ENCODE measurements at places on chromosomes 13 and 19.

GRCh38 chr13:78121459-78122348 lies 203.1 kb upstream of the EDNRB start:
- no peak for DNase-seq

DNA sequence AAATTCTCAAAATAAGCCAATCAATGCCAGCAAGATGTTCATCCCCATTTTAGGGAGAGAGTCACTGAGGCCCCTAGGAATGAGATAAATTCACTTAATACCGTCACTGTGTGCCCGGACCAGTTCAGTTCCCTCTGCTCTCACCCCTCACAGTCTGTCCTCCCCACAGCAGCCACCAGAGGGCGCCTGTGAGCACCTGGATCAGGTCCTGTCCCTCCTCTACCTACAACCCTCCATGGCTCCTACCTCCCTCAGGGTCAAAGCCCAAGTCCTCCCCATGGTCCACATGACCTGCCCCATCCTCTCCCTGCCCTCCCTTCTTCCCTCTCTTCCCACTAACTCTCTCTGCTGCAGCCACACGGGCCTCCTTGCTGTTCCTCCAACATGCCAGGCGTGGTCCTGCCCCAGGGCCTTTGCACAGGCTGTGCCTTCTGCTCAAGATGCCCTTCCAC lies 42.0 kb upstream of the NFIC start:
- no peak for DNase-seq

DNA sequence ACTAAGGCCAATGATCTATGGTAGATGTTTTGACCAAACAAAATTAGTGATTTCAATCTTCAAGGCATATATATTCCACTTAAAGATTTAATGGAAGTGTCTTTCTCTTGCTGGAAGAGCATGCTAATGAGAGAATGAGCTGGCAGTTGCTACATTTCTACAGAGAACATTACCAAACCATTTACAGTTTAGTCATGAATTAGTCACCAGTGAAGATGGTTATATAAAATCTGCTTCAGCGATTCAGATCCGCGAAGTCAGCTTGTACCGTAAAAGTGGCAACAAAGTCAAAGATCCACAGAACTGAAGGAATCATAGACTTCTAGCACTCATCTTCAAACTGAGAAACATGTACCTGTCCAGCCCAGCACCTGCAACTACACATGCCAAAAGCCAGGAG lies 156.3 kb downstream of the SLITRK5 start:
- no peak for DNase-seq

DNA sequence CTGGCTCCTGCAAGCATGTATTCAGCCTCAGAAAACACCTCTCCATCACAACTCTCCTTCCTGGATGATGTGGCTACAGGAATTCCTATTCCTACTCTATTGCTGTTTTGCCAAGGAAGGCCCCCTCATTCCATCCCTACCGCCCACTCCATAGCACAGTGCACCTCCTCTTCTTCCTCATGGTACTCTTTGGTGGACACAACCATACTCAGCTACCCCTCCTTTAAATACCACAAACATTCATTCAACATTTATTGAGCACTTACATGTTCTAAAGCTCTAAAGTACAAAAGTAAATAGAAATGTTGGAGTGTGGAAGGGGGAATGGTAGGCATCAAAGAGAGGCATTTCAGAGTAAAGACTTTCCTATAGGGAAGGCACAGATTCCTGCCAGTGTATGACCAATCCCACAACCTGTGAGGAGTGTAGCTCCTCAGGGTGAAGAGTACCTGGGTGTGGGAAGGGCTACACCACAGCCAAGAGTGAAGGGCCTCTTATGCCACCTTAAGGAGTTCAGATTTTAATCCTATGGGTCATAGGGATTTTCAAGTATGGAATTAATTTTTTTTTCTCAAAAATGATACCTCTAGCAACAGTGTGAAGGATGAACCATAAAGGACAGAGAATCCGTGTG lies 42.5 kb downstream of the STARD13 start:
- DNase-seq = no peak

DNA sequence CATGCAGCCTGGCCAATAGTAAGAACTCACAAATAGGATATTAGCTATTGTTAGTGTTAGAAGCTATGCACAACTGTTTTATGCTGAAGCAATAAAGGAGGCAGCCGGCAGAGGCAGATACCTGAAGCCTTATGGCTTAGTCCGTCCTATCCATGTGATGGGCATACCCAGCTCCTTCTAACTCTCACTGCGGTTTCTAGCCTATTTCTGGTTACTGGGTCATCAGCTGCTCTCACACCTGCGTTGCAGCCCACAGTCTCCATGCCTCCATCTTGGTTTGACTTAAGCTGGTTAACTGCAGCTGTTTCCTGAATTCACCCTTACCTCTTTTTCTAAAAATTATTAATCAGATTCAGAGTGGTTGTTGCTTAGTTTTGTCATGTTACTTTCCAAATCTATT lies 40.5 kb upstream of the CNMD start:
- DNase-seq = no peak

- DNase-seq = no peak
These were observed 170.6 kb downstream of the KCTD12 start for GRCh38 chr13:76715621-76716020.

DNA sequence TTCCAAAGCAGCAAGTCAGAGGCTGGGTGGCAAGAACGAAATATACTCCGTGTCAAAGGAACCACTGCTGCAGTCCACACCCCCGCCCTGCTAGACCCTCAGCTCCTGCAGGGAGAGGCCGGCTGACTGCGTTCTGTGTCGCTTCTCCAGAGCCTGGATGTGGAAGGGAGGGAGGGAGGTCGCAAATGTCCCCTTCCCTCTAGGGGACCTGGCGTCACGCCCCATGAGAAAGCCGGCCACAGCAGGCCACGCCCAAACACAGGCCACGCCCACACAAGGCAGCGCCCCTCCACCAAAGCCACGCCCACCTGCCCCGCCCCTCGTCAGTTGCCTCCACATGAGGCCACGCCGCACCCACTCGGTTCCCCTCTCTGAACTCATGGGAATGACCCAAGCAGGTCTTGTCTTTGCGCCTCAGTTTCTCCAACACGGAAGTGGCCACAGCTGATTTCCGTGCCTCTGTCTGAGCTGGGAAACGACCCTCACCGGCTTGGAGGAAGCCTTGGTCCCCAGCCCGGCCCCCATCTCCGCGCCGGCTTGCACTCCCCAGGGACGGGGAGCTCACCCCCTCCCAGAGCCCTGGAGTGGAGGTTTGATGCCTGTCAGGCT lies 38.4 kb upstream of the TCF3 start:
- DNase-seq = no peak

DNA sequence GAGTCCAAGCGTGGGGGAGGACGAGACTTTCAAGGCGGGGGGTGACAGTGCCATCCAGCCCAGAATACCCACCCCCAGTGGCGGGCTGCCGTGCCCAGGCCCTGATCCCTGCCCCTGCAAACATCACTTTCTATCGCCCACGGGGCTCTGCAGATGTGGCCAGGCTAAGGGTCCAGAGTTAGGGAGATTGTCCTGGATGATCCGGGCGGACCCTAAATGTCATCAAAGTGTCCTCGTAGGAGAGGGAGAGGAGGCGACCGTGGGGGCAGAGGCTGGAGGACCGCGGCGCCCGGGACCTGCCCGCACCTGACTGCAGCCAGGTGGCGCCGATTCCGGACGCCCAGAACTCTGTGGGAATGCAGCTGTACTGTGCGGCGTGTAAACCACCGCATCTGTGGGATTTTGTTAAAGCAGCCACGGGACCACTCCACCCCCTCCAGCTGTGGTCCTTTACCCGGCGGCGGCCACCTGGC lies 32.4 kb downstream of the GJA3 start:
- DNase-seq = no peak

GRCh38 chr19:5547881-5548280 lies 19.9 kb downstream of the TINCR start:
- peak; percentile 3 for DNase-seq

GRCh38 chr13:100089465-100090032 lies 656 bp downstream of the PCCA start:
- DNase-seq = no peak

- no peak for DNase-seq
These were observed 18.8 kb downstream of the CYTH2 start for GRCh38 chr19:48487948-48488347.

DNA sequence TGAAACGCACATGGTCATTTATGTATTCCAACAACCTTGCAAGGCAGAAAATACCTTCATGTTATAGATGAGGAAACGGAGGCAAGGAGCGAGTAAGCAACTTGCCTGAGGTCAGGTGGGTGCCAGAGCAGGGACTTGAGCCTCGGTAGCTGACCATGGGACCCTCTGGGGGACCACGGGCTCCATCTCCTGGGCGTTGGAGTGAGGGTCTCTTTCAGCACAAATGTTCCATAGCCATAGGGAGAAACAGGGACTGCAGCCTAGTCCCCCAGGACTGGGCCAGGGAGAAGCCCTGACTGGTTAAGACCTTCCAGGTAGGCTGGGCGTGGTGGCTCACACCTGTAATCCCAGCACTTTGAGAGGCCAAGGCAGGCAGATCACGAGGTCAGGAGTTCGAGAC lies 38.4 kb upstream of the ADGRE5 start:
- no peak for DNase-seq

DNA sequence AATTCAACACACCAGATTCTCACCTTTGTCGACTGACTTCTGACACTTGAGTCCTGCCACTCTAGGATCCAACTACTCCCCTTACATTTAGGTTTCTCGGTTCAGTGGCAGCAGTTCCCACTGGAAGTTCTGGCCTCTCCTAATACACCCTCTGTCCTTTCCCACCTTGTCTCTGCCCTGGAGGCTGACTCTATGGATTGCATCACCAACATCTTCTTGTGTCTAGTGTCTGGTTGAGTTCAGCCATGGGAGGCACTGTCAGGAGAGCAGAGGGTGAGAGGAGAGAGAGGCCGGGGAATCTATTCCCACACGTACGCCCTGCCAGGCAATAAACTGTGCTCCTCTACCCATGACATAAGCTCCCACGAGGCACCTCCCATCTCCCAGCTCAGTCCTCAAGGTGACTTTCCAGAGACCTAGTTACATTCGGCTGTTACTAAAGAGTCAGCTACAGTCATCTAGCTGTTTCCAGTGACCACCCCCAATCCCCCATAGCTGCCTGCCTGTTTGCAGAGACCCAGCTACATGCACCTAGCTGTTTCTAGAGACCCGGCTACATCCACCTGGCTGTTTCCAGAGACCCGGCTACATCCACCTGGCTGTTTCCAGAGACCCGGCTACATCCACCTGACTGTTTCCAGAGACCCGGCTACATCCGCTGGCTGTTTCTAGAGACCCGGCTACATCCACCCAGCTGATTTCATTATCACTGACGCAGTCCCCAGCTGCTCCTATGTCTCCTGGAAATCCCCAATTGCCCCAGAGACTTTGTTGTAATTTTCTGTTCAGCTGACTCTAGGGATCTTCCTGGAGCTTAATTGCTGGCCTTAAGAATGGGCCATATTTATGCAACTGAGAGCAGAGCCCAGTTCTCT lies 8.1 kb upstream of the LILRB4 start:
- no peak for DNase-seq

DNA sequence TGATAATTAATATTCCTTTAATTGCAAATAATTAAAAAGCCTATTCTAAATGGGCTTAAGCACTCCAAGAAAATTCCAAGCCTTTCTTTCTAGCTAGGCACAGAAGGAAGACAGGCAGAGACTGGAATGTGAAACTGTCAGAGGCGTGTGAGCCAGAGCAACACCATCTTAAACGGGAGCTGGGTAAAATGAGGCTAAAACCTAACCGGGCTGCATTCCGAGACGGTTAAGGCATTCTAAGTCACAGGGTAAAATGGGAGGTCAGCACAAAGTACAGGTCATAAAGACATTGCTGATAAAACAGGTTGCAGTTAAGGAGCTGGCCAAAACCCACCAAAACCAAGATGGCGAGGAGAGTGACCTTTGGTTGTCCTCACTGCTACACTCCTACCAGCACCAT lies 300.4 kb downstream of the SLITRK6 start:
- DNase-seq = no peak
